Midbrain (tissue), 1 donor: ENCODE measurements at places on chromosomes 12 and 14.

DNA sequence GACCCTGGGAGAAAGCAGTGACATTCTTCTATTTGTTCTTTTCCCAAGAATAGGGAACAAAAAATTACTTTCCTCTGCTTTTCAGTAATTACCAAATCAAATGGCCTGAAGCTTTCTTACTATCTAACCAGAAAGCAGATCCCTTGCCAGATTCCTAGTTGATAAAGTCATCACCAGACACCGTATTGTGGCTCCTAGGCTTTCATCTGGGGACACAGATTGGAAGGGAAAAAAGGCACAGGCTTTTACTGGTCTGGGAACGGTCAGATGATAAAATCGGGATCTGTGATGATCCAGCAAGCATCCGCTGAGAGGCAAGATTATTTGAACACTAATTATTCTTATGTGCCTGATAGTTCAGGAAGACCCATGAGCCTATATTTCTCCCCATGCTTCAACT lies 79.1 kb upstream of the BCL2L14 start:
- no peak for DNase-seq

DNA sequence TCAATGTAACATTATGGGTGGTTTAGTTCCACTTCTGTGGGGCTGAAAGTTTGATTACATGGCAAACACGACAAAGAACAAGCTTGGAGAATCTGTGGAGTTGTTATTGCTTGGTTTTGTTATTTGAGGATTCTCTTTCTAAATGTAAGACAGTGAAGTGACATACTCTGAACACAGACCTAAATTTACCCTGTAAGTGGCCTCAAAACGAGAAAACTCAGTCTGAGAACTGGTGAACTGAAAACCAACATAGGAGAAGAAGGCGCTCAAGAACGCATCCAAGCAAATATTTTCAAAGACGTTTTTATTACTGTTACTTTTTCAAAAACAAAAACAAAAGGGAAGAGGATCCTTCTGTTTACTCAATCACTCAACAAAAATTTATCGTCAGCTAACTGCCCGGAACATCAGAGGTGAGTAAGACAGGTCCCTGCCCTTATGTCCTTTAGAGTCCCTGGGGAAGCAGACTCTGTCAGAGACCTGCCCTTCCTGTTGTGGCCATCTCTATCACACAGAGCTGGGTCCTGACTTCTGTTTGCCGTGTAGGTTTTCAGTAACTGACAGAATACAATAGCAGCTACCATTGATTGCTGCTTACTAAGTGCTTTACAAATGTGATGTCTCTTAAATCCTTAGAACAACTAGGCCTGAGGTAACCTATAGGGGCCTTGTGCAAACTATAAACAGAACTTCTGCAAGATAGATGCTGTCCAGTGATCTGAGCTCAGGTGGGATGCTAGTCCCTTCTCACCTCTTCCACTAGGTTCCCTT lies 79.3 kb upstream of the C12orf71 start:
- DNase-seq: no peak

- DNase-seq: no peak
Observed at GRCh38 chr14:81801921-81802320, 268.3 kb upstream of the SEL1L start.

GRCh38 chr12:3352230-3352629 lies 138.8 kb upstream of the PRMT8 start:
- DNase-seq: no peak

GRCh38 chr14:31965735-31966598 lies 111.1 kb upstream of the ARHGAP5 start:
- DNase-seq: no peak

- no peak for DNase-seq
Observed at GRCh38 chr14:89368490-89369477, 48.2 kb downstream of the FOXN3 start.

GRCh38 chr12:132789099-132789471 lies 27.5 kb upstream of the ANKLE2 start:
- DNase-seq: no peak

- DNase-seq: no peak
Observed at GRCh38 chr12:12892681-12893141, 1.3 kb downstream of the GPRC5A start.

DNA sequence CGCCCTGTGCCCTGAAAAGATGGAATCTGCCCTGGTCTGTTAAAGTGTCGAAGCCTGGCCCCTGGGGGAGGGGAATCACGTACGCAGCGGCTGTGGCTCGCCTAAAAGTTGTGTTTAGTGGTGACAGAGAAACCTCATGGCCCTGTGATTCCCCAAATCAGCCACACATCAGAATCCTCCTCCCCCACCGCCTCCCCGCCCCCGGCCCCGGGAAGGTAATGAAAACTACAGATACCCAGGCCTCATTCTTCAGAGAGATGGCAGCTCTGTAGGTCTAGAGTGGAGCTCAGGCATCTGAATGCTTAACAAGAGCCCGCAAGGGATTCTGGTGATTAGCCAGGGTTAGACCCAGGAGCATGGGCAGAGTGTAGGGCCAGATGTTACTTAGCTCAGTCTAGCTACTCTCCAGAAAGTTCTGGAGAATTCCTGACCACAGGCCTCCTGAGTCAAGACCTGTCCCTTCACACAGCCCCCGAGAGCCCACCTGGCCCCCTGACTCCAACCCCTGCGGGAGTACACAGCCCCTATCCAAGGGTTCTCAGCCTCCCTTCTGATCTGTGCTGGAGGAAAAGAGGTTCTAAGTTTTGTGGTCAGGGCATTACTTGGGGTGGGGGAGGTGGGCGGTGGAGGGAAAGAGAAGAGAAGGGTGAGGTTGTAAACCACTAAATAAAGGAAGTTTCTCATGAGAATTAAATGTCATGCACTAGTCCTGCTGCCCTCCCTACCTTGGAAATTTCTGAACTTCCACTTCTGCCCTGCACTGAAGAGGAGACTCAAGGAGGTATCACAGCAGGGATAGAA lies 114.8 kb downstream of the PLXNC1 start:
- no peak for DNase-seq

- no peak for DNase-seq
Observed at GRCh38 chr12:110253176-110253575, 27.9 kb upstream of the ATP2A2 start.

DNA sequence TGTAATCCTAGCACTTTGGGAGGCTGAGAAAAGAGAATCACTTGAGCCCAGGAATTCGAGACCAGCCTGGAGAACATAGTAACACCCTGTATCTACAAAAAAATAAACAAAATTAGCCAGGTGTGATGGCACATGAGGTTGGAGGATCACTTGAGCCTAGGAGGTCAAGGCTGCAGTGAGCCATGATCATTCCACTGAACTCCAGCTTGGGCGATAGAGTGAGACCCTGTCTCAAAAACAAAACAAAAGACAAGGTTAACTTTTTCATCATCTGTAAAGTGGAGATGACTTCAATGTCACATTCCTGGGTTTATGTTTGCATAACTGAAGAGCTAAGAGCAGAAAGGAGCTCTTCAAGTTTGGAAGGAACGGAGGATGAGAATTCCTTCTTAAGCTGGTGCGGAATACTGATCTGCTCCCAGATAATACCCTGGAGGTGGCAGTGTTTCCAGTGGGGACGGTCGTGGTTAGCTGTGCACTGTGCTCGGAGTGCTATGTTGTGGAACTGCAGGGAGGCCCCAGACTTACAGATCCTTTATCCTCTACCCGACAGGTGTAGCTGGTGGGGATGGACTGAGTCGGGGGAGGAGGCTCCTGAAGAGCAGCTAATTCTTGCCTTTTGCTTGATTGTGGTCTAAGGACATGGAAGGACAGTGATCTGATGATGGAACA lies 22.5 kb upstream of the BICD1 start:
- DNase-seq: no peak

- DNase-seq: no peak
Observed at GRCh38 chr14:73599499-73599898, 7.8 kb downstream of the ACOT4 start.

DNA sequence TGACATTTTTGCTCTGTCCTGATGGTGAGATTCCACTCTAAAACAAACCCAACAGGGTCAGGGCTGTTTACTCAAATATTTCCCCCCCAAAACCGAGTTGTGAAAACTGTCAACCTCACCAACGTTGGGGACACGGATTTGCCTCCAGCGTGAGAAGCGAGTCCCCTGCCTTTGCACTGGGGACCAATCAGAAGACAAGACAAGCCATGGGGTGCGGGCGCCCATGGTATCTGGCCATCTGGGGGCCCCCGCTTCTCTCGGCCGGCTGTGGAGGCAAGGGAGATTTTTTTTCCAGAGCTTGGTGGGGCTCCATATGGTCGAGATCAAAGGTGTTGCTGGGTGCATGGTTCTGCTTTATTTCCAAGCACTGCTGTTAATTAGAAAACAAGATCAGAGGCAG lies 272.1 kb downstream of the BCL11B start:
- DNase-seq: no peak

GRCh38 chr12:84290168-84290567 lies 622.4 kb downstream of the SLC6A15 start:
- DNase-seq: no peak

DNA sequence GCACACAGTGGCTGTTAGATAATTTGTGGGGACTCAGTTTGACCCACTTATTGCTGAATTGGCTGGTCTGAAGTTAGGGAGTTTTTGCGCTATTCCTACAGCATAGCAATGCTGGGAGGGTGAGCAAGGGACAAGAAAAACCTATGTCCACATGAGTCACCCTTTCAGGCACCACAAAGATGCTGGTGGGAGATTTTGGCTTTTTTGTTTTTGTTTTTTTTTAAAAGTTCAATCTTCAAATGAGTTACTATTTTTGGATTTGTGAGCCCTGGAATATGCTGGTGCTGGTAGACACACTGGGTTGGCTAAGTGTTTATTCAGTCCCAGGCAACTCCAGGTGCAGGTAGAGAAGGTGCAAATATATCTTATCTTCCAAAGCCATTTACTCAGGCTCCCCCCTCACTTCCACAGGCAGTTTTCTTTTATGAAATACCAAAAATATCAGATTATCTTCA lies 143.4 kb downstream of the BTG1 start:
- DNase-seq: no peak

DNA sequence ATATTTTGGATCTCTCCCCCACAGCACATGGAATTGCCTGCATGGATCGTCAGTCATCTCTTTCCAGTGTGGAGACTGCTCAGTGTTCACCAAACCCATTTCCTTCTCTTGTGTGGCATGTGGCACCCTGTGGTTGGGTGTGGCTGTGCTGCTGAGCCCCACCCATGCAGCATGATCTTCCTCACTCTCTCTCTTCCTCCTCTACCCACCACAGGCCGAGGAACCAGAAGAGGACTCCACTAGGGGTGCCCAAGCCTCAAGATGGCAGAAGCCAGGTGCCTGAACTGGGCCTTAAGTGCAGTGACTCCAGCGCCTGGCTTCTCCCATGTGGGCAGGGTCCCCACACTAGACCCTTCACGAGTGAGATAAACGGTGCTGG lies 66.8 kb upstream of the GPR68 start:
- DNase-seq: no peak

DNA sequence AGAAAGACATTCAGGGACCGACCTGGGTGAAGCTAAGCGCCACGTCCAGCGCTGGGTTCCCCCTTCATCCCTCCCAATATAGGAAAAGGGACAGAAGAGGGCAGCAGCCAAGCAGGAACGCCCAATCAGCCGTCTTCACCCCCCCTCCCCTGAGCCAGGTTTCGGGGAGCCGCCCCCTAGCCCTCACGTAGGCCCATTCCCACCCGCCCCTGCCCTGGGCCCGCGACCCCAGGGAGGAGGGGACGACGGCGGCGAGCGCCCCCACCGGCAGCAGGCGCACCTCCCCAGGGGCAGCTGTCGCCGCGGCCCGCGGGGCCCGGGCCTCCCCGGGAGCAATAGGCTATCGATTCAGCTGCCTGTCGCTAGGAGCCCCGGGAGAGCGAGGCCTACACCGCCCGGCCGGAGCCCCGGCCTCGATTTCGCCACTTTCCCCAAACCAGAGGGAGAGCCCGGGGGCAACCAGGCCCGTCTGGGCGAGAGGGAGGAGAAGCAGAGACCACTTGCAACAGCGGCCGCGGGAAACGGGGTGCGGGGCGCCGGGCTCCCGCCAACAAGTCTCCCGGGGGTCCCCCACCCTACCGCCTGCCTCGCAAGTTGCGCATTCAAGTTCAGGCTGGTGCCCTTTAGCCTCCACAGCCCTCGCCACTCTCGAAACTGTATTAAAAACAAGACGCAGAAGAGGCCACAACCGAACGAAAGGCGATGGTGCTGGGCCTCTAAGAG lies 1.3 kb downstream of the DCAF5 start:
- DNase-seq: peak; percentile 67

GRCh38 chr14:71143381-71144290 lies 236.4 kb downstream of the PCNX1 start:
- no peak for DNase-seq

- DNase-seq: peak; percentile 17
Observed at GRCh38 chr14:94571950-94572349, 9.3 kb upstream of the SERPINA5 start.

GRCh38 chr14:69708049-69708448 lies 58.9 kb upstream of the SRSF5 start:
- DNase-seq: no peak

DNA sequence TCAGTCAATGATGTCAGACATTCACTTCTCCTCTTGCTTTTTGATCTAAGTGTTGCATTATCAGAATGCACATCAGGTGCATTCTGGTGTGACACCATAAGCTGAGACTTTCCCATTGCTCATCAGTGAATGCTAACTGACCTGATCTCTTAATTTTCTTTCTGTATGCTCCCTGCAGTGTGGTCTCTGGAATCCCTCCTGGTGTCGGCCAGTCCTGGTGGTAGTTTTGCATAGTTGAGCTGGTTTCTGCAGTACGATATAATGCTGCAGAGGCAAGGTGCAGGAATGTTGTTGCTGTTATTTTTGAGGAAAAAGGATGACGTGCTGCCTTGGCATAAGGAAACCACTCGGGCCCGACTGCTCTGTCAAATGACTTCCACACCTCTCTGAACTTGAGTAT lies 11.0 kb upstream of the SRP54 start:
- DNase-seq: no peak

DNA sequence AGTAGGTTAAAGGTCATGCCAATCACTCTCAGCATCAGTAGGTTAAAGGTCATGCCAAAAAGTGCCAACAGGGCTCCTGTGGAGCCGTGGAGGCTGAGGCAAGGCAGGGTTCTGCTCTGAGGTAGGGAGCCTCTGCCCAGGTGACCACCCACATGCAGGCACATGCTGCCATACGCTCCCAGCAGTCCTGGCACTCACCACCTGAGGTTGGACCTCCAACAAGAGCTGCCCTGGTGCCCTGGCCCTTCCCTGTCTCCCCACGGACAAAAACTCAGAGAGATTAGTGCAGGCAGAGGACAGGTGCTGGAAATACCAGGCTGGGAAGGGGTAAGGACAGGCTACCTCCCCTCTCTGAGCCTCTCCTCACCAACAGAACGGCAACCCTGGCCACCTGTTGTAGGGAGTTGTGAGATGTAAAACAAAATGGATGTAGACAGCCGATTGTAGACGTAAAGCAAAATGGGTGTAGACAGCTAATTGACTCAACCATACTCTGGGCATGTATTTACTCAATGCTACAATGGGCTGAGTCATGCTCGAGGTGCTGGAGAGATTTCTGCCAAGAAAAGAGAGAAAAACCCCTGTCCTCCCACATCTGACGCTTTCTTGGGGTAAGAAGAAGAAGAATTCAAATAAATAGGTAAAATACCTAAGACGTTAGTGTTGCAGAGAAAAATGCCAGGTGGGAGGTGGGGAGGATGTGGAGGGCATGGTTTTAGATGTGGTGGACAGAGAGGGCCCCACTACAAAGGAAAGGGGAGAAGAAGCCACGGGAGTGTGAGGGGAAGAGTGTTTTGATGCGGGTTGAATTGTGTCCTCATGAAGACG lies 32.4 kb downstream of the LTBP2 start:
- no peak for DNase-seq
